HTR-8/SVneo (cell line): ENCODE measurements at places on chromosomes 11 and 22.

GRCh38 chr11:132450631-132451030 lies 1080.2 kb downstream of the NTM start:
- DNase-seq = no peak

- peak; percentile 53 for DNase-seq
These were observed 90.6 kb downstream of the GAB4 start for GRCh38 chr22:16917144-16918003.

DNA sequence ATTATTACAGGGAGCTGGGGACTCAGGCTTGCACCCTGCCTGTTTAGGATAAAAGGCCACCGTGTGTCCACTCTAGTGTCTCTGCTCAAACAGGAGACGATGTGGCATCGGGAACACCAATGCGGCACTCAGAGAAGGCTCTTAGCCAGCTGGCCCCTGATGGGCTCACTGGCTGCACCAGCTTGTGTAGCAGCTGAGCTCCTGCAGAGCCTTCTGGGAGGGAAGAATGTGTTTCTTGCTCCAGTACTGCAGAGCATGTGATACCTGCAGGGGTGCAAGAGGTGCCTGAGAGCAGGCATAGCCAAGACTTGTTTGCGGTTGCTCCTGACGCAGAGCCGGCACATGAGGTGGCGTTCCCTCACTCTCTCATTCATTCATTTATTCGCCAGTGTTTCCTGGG lies 44.4 kb upstream of the KCNQ1OT1 start:
- DNase-seq = no peak

- DNase-seq = no peak
These were observed 563 bp downstream of the BID start for GRCh38 chr22:17773606-17774205.

- no peak for DNase-seq
These were observed 156.9 kb upstream of the TBCEL start for GRCh38 chr11:120867024-120867423.

DNA sequence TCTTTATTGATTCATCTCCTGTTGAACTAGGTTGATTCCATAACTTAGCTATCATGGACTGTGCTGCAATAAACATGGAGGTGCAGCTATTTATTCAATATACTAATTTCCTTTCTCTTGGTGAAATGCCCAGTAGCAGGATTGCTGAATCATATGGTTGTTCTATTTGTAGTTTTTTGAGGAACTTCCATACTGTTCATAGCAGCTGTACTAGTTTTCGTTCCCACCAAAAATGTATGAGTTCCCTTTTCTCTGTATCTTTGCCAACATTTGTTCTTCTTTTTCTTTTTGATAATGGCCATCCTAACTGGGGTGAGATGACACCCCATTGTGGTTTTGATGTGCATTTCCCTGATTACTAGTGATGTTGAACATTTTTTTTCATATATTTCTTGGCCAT lies 87.2 kb upstream of the NAV2 start:
- DNase-seq = no peak

DNA sequence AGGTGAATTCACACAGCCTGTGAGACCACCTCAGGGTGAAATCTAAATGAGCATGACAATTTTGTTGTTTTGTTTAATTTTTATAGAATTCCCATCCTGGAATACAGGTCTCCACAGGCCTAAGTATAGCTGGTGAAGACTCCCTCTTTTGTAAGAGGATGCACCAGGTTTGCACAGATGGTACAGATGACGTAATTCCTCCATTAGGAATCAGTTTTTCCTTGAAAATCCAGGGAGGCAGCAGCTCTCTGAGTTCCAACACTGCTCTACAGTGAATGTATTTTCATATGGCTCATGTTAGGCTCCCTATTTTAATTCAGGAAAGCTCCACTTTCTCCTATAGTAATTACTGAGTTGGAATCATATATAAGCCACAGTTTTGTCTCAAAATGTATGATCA lies 47.2 kb downstream of the USP28 start:
- DNase-seq = no peak

GRCh38 chr11:75072582-75072981 lies 24.1 kb downstream of the OR2AT4 start:
- DNase-seq = no peak

- no peak for DNase-seq
These were observed 50.8 kb upstream of the PHOX2A start for GRCh38 chr11:72294616-72295395.

GRCh38 chr11:110712659-110713448 lies 617 bp upstream of the ARHGAP20 start:
- peak; percentile 3 for DNase-seq

DNA sequence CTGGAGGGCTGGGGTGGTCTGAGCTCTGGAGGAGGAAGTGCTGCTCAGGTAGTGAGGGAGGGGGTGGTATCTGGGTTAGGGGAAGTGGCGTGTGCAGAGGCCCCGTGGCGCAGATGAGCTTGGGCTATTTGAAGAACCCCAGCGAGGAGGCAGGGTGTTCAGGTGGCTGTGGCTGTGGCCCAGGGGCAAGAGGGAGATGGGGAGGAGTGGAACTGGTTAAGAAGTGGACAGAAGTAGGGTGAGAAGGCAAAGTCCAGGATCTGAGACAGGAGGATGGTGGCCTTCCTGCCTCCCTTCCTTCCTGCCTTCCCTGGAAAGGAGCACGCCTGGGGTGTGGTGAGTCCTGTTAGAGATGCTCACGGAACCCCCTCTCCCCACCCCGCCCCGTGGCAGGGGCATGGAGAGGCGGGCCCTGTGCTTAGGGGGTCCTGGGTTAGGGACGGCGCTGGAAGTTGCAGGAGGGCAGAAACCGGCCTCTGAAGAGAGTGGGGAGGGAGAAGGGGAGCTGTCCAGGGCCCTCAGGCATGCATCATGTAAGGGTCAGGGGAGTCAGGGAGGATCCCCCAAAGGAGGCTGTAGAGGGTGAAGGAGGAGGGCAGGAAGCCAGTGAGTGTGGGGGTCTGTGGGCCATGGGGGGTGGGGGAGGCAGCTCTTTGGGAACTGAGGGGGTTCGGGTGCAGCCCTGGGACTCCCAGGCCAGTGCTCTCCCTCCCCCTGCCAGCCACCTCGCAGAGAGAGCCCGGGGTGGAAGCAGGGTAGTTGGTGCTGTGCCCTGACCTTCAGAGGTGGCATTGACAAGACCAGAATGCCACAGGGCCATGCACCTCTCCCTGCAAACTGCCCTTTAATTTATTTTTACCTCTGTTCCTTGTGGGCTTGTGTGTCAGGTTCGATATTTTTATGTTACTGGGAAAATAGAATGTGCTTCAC lies 63.7 kb upstream of the PARVG start:
- DNase-seq = no peak

- DNase-seq = no peak
These were observed 581.7 kb upstream of the ARHGAP42 start for GRCh38 chr11:100105255-100105981.

GRCh38 chr22:19772673-19773469 lies 12.3 kb downstream of the TBX1 start:
- DNase-seq = no peak

DNA sequence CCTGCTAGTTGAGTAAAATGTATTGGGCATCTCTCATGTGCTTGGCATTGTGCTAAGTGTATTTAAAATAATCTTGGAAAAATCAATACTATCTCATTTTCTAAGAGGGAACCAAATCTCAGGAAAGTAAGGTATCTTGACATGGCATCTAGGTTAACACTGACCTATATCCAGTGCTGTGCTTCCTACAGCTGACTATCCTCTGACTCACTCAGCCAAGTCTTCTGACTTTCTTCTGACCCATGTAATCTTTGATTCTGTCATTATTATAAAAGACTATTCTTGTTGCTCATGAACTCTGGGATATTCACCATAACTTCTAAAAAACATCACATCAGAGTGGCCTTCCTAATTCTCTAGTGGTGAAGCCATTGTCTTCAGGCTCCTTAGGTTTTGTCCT lies 304.1 kb upstream of the TENM4 start:
- DNase-seq = no peak

- DNase-seq = no peak
These were observed 163.7 kb downstream of the LARGE1 start for GRCh38 chr22:33756508-33756949.

GRCh38 chr11:22666688-22667439 lies 453 bp downstream of the GAS2 start:
- no peak for DNase-seq

GRCh38 chr11:73283276-73284000 lies 11.3 kb downstream of the P2RY6 start:
- DNase-seq = no peak

- DNase-seq = no peak
These were observed 9.4 kb upstream of the RBM4B start for GRCh38 chr11:66686801-66687750.

GRCh38 chr11:88015170-88015569 lies 160.1 kb downstream of the RAB38 start:
- DNase-seq = no peak

- DNase-seq = no peak
These were observed 230.6 kb upstream of the PDGFD start for GRCh38 chr11:104394508-104394907.

GRCh38 chr11:63847363-63847762 lies 8.5 kb downstream of the MARK2 start:
- no peak for DNase-seq

DNA sequence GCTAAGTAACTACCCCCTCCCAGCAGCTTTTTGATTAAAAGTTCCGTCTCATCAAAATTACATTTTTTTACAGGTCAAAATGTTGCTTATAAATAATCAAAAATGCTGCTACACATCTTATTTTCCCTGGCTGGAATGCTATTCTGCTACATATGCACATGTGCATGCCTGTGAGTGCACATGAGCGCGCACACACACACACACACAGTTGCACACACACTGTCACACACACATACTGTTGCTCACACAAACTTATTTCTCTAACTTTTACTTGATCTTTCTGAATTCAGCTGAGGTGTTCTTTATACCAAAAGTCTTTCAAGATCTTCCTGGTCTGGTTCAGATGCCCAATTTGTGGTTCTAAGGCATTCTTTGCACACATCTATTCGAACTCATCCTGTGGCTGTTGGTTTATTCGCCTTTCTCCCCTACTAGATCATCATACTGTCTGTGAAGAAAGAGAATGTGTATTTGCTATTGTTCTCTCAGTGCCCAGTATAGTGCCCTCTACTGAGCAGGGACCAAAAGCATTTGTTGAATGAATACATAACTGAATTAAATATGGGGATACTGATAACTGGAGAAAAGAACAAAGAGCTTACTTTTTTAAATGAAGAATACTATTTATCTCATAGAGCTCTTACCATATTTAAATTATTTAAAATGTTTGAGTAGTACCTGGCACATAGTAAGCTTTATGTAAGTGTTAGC lies 68.1 kb upstream of the CCDC179 start:
- DNase-seq = no peak

DNA sequence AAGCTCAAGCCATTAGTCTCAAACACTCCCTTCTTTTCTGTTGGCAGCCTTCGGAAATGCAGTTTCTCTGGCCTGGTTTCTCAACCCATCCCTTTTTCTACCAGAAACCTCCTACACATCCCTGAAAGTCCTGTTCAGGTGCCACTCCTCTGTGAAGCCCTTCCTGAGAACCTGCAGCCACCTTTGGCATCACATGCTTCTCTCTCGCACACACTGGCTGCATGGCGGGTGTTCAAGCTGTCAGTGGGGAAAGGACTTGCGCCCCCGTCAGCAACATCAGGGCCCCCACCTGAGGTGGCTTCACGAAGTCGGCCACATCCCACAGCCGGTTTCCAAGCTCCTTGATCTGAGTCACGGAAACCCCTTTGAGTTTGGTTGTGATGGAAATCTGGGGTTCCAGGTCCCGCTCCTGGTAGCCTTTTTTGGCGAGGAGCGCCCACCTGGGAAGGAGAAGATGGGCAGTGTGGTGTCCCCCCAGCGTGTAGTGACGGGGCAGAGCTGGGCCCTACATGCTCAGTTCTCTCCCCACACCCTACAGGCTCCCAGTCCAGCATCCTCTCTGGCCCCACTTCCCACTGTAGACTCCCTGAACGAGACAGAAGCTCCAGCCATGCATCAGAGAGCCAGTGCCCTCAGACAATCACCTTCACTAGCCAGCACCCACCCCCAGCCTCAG lies 1.7 kb upstream of the LRRC74B start:
- DNase-seq = no peak

DNA sequence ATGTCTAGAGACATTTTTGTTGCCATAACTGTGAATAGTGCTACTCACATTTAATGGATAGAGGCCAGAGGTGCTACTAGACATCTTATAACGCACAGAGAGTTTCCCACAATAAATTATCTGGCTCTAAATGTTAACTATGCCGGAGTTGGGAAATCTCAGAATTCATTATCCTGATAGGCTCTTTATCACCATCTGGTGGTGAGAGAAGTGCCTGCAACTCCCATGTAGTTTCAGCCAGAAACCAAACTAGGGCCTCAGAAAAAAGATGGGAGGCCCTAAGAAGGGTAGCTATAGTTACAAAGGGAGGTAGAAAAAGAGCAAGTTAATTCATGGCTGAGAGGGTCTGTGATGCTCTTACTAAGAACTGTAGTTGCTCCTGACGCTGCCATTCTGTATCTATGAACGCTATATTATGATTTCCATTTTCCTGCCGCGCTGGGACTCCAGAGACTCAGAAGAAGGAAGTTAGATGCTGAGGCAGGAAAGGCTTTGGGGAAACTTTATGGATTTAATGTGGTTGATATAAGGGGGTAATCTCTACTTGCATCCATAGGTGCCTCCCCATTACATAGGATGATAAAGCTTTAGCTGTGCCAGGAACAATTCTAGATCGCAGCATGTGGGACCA lies 22.9 kb upstream of the MRPL17 start:
- peak; percentile 48 for DNase-seq

DNA sequence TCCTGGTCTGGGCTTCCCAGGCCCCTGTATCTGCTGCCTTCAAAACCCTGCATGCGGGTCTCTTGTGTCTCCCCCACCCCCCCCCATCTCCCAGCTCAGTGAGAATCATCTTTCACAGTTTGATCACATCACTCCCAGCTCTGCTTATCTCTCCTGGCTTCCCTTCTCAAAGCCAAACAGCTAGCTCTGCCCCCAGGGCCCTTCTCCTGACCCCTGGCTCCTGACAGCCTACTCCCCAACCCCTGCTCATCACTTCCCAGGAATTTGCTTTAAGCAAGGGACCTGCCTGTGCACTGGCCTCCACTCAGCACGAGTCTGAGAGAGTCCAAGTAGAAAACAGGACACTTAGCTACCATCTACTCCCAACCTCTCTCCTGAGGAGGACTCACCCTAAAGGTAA lies 342.7 kb downstream of the TENM4 start:
- no peak for DNase-seq
